Ureter (tissue), 1 donor: ENCODE measurements at places on chromosomes 3 and 15. TPM values are rescaled to one million over a fixed set of nuclear protein-coding genes. Genes with fewer than 3 reads are reported as not detected.
A peak's percentile ranks its signal among the peaks of the same experiment; 100 is the strongest.

DNA sequence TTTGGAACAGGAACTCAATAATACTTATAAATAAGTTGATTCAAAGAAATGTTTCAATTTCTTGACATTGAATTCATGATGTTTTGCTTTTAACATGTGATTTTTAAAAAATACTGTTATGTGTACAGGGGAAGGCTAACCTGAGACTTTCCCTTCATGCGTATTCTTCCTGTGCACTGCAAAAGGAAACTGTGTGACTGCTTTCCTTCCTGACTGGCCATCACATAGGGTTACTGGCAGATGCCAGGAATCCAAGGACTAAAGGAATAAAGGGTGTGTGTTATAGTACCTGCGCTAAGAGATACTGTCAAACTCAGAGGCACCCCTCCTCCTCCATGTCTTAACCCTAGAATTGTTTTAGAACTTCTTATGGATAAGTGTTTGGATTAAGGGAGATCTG, 236.0 kb downstream of the UBE2E2 start:
- DNase-seq = no peak

GRCh38 chr3:142459929-142460328, 12.1 kb upstream of the XRN1 start:
- no peak for DNase-seq

- DNase-seq = no peak
Observed at GRCh38 chr3:11001020-11001657, 8.6 kb downstream of the SLC6A1 start.

DNA sequence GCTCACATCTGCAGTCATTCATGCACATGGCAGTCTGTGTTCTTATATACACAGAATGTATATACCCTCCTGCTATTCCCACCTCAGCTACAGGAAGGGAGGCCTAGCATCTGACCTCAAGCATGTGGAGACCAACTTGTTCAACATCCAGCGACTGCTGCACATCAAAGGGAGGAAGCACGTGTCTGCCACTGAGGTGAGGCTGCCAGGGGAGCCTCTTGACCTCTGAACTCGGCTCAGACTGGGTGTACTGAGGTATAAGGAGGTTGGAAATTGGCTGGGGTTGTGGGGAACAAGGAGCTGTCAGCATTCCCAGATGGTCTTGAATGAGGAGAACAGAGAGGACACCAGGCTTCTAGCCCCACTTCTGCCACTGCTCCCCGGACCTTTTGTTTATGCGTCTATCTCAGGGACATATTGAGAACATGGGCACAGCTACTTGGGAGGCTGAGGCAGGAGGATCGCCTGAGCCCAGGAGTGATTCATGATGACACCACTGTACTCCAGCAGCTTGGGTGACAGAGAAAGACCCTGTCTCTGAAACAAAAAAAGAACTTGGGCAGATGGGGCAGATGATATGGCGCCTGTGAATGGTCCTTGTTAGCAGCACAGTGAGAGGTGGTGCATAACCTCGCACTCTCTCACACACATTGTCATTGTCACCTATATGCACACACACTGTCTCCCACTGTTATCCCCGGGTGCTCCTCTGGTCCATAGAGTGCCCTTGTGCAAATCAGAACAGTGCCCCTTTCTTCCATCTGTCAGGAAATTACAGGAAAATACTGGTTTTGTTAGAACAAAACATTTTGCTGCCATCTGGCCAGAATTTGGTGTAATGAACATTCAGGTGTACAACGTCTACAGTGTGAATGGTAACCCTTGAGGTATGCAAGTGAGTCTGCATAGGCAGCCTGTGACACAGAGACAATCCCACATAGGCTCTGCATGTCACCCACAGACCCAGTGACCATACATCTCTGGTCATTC, 5.4 kb downstream of the VILL start:
- no peak for DNase-seq

DNA sequence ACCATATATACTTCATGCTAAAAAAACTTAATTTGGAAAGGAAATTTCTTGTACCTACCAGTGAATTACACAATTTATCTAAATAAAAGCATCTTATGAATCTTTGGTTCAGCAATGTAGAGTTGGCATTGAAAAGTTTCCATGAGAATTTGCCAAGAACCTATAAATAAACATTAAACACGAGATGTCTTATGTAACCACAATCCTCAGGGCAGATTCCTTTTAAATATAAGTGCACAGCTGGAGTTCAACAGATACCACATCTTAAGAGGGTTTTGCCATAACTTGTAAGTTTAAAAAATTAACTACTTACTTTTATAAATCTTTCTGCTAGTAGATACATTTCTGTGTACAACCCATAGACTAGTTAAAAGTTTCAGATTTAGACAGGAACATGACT, 499.3 kb upstream of the ARRDC4 start:
- DNase-seq = no peak

DNA sequence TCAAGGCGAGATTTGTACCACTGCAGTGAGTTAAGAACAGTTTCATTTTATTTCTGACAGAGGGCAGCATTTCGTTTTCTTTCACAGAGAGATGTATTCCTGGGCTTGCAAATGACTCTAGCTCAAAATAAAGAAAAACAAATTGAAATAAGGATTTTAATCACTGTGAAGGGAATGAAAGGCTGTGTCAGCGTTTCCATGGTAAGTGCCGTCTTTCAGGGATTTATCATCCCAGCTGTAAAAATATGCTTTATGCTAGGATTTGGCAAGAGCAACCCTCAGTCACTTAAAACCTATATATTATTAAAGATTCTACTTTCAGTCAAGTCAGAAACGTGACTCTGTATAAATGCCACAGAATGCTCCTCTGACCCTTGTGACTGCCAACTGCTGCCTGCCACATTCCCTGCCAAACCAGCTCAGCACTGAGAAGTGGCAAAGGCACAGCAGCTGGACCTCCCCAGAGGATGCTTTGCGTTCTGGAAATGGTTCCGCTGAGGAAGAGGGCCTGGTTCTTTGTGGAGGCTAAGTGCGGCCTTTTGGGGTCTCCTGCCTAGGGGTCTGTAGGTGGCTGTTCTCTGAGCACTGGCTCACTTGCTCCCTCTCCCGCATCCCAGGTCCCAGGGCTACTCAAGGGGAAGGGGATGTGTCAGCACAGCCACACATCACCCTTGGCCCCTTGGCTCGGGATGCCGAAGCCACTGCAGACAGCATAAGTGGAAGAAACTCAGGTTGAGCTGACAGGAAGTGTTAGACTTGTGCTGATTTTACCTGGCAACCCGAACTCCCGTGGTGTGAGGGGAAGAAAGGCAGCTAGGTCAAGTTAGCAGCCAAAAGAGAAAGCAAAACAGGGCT, 56.6 kb upstream of the POMGNT2 start:
- DNase-seq = peak; percentile 41

DNA sequence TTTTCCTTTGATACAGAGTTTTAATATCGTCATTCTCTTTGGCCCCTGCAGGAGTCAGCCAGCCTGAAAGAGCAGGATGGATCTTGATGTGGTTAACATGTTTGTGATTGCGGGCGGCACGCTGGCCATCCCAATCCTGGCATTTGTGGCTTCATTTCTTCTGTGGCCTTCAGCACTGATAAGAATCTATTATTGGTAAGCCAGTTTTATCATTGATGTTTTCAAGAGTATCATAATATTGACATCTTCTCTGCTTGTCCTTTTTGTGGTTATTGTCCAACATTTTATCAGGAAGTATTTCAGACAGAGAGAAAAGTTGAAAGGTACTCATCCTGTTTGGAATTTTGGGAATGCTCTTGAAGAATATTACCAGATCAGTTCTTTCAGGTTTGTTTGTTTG, 18.9 kb downstream of the ABHD6 start:
- DNase-seq = no peak

DNA sequence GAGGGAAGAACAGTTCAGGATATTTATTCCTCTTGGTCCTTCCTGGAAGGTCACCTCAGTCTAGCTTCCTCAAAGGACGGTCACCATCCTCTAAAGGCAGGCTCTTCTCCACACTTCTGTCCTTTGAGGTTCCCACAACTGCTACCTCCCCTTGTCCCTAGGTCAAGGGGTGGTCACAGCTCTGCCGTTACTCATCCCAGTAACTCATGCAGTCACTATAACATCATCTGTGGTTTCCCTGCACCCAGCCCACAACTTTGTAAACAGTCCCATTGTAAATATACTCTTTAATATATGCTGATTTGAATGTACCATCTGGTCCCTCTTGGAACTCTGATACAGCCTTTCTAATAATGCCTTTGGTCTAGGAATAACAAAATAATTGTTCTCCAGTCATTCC, 887.4 kb downstream of the FHIT start:
- DNase-seq = no peak

DNA sequence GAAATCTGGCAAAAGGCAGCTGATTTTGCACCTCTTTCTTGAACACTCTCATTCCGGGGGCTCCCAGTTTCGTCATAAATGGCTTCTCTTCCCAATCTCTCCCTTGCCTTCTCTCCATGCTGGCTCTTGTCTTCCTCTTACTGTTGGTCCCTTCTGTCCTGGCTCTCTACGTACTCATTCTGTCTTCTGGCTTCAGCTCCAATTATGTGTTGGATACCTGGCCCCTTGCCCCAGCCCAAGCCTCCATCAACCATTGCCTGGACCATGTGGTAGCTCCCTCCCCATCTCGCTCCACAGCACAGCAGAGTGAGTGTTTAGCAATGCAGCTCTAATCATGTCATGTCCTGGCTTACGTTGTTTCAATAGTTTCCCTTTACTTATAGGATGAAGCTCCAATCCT, 21.7 kb upstream of the KY start:
- DNase-seq = no peak

DNA sequence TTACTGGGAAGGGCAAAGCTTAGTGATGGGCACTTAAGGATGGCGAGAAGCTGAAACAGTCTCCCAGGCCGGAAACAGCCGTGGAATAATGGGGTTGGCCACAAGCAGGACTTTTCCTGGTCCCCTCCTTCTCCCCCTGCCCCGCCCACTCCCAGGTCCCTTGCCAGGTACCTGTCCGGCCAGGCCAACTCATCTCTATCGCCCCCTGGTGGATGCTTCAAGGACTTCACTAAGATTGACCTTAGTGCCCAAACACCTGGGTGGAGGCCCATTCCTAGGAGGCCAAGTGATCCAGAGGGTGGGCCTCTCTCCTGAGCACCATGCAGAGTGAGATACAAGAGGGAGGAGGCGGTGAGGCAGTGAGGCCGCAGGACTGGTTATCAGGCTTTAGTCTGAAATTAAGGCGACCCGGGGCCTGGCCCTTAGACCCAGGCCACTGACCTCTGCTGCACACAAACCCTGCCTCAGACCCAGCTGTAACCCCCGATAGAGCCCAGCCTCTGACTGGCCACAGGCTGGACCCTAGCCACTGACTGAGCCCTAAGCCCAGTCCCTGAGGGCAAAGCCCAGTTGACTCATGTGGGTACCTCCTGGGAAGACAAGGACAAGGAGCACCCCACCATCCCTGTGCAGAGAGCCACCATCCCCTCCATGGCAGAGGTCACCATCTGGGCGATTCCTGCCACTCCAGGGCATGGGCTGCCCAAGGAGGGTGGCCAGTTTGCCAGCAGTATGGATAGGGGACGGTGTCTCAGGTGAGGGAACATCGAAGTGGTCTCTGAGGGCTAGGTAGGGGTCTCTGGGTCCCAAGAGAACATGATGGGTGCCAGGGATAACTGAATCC, 37.6 kb downstream of the VIPR1 start:
- peak; percentile 76 for DNase-seq

ECE2 gene
- total RNA-seq = 0.81 TPM

GPR149 gene
- total RNA-seq = not detected

SYNPR gene
- not detected for total RNA-seq

CFAP100 gene
- not detected for total RNA-seq
